Glutamatergic neuron (in vitro differentiated cells): ENCODE measurements at places on chromosomes 12 and 14.

- DNase-seq, result no peak
Observed at GRCh38 chr12:126708492-126708896, 1558.5 kb upstream of the TMEM132C start.

DNA sequence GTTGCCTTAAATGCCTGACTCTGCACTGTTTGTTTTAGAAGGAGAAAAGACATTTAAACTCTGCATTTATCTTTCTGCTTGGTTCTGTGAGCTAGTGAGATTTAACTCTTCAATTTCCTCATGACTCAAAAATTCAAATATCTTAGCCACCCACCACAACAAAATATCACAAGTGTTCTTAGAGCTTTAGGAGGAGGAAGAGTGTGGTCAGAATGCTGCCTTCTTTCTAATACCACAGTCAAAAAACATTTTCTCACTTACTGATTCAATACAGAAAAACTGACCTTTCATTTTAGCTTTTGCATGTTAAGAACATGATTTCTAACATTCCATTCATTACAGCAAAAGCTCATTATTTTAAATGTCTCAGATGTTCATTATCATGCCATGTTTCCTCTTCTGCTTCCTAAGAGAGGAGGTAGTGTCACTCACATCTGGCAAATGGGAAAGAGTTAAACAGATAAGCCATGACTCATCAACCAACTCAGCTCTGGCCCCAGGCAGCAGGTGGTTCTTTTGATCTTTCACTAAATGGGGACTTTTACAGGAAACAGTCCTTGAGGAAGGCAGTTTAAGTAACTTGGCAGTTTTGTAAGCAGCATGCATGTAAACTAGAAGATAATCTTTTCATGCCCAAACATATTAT is 56.4 kb upstream of the RNU6-8 start:
- DNase-seq, result no peak

DNA sequence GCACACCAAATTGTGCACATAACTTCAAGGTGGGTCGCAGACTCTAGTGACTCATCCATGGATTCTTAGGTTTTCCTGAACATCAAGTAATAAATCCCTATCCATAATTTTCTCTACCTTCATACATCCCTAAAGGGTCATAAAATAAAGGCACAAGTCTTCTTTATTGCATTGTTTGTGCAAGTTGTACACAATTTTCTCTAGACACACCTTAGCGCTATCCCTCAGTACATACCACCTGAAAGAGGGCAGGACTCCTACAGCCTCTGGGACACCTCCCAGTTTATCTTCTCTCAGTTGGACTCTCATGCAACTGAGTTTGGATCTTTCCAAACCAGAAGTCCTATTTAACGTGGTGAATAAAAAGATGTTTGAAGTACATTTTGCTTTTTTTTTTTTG is 168.5 kb upstream of the BMP4 start:
- no peak for DNase-seq

DNA sequence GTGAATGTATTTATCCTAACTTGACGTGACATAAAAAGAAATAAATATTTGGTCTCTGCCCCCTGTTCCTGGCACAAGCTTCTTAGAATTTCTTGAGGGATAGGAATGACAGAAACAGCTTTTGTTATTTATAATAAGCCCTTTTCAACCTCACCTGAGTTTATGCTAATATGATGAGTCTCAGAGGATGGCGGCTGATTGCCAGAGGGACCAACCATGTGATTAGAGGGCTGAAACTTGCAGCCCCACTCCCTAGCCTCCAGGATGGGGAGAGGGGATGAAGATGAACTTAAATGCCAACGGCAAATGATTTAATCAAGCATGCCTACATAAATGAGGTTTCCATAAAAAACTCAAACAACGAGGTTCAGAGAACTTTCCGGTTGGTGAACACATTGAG is 42.9 kb downstream of the DNAI7 start:
- DNase-seq, result no peak

GRCh38 chr12:79055926-79056674 is 191.5 kb downstream of the SYT1 start:
- DNase-seq, result no peak

- no peak for DNase-seq
Observed at GRCh38 chr12:57085999-57086492, 2.9 kb upstream of the NAB2 start.

DNA sequence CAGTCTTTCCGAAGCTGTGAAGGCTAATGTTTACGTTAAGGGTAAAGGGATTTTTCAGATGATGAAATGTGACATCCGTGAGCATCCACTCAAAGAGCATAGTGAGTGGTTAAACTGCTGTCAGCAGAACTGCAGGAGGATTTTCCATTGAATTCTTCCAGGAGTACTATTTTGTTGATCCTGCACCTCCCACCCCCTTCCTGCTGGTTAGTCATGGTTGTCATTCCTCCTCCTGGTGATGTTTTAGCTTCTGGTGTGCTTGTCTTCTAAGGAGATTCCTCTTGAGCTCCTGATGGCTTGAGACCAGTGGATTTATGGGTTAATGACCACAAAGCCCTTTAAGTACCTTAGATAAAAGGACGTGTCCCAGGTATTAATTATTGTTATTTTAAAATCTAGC is 2.4 kb upstream of the GPRC5D start:
- DNase-seq, result no peak

- no peak for DNase-seq
Observed at GRCh38 chr12:109467978-109468676, 9.0 kb downstream of the KCTD10 start.

DNA sequence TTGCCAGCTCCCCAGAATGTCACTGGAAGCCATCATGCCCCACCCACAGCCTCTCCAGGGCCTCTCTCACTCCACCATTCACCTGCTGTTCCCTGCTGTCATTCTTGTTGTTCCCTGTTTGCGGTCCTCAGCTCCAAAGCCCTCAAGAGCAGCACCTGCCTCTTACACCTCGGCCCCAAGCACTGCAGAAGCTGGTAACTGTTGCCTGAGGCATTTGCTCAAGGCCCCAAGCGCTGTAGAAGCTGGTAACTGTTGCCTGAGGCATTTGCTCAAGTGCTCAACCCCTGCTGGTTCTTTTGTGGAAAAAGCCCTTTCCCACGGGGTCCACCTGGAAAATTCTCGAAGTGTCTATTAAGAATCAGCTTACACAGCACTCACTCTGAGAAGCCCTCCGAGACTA is 78.0 kb downstream of the ARL6IP4 start:
- DNase-seq, result no peak

DNA sequence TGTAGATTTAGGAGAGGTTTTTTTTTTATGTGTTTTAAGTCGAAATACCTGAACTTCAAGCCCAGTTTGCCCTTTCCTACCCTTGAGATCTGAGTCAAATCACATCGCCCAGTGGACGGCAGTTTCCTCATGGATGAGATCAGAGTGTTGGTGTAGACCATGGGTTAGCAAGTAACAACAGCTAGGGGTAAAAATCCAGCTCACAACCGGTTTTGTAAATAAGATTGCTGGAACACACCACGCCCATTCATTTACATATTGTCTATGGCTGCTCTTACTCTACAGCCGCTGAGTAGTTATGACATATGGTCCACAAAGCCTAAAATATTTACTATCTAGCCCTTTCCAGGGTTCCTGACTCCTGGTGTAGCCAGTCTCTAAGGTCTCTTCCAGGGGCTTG is 158.5 kb upstream of the PLEKHG7 start:
- no peak for DNase-seq

DNA sequence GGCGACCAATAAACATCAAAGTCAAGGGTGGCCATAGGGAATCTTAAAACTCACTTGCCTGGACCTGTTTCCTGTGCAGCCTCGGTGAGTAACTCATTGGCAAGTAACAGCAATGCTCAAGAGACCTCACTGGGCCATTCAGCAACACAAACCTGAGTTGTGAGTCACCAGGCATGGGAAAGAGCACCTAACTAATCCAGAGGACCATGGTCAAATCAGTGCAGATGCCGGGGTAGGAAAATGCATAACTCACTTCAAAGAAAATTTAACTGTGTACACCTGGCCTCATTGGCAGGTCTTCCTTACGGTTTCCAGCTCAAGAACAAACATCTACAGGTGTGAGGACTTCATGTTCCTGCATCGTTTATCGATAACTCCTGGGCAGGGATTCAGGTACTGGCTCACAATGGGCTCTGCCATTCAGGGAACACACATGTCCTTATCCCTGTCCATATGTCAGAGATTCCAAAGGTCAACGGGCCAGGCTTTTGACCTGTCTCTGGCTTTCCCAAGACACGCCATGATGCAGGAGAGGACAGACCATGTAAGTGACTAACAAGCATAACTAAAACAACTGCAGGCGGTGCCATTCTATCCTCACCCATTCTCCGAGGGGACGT is 211.8 kb downstream of the ANO2 start:
- DNase-seq, result no peak
